Spleen (tissue), 13 donors: ENCODE measurements at places on chromosomes 7 and 10. TPM values are rescaled to one million over a fixed set of nuclear protein-coding genes. Genes with fewer than 3 reads are reported as not detected.

Gene PAPOLB
- 0.34 TPM for total RNA-seq

Gene PRSS37
- not detected for total RNA-seq

Gene MOGAT3
- total RNA-seq, result not detected

Gene FKBP6
- total RNA-seq, result not detected

Gene ADAM12
- total RNA-seq, result 0.51 TPM

Gene GDF10
- not detected for total RNA-seq

Gene OR2A2
- not detected for total RNA-seq

Gene OLAH
- 3.5 TPM for total RNA-seq
